ENCODE measurements at places on chromosomes 16 and 17.
A peak's percentile ranks its signal among the peaks of the same experiment; 100 is the strongest.

- no peak for DNase-seq
Measured at GRCh38 chr16:56048425-56049105, 142.7 kb upstream of the GNAO1 start.

DNA sequence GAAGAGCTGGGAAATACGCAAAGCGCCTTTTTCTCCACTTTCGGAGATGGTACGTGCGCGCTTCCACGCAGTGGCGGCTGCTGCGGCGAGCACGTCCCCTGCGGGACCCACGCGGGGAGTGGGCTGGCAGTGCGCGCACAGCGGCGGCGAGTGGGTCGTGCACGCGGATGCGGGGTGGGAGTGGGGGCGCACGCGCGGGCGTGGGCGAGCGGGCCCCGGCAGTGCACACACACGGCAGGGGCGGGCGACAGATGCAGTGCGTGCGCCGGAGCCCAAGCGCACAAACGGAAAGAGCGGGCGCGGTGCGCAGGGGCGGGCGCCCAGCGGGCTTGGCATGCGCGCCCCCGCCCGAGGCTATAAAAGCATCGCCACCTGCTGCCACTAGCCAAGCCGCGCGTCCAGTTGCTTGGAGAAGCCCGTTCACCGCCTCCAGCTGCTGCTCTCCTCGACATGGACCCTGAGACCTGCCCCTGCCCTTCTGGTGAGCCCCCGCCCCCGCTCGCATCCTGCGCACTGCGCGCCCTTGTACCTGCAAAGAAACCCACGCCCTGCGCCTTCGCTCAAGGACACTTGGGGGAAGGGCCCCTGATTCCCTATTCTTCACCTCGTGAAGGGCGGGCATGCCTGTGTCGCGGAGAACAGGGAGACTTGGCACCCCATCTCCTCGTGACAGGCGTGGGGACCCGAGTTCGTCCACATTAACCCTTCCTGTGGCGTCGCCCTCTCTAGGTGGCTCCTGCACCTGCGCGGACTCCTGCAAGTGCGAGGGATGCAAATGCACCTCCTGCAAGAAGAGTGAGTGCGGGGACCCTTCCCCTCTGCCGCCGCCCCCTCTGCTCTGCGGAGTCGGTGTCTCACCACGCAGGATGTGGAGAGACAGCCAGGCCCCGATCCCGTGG, at the start of gene MT3:
Gene MT3, plus strand, starts transcription at position 388 of the 899 bp plus-strand sequence. Its CDS starts 63 bp downstream, at position 451.
- no peak for DNase-seq

GRCh38 chr16:85364323-85365040, 248.6 kb upstream of the GSE1 start:
- DNase-seq, result no peak

DNA sequence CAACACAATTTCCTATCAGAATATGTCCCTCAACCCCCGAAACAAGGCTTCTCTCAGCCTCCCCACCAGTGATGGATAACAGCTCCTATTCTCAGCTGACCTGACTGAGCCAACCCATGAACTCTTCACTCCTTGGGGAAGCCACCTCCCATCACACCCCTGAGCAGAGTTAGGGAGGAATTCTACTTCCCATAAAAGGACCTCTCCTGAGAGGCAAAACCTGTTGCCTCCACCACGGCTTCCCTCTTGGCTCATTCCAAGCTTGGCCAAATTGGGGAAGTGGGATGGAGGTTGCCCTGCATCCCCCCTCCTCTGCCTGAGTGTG, 5.7 kb upstream of the RASL10B start:
- DNase-seq, result no peak

DNA sequence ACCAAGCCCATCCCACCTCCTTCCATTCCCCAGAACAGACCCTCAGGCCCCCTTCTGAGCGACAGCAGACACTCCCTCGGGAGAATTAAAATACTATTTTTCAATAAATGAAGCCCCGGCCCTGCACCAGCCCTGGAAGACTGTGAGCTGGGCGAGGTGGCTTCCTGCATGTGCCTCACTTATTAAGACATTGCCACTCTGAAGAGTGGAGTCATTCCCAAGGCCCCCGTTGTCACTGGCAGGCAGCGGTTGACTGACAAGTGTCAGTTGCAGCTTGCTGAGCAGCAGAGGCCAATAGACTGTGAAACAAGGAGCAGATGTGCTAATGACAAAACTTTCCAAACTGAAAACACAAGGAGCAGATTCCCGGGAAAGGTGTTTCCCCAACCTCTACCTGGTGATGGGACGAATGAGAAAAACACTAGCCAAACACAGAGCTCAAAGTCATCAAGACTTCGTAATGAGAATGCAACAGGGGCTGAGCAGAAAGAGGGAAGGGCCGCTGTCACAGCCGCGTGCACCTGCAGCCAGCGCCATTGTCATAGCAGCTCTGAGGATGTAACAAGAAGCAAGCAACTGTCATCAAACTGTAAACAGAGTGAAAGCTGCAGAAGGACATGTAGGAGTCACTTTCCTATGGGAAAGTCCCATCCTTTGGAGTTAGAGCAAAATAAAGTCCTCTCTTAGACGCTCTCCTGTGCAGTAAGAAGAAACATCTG, 232.1 kb downstream of the C16orf78 start:
- DNase-seq, result no peak

DNA sequence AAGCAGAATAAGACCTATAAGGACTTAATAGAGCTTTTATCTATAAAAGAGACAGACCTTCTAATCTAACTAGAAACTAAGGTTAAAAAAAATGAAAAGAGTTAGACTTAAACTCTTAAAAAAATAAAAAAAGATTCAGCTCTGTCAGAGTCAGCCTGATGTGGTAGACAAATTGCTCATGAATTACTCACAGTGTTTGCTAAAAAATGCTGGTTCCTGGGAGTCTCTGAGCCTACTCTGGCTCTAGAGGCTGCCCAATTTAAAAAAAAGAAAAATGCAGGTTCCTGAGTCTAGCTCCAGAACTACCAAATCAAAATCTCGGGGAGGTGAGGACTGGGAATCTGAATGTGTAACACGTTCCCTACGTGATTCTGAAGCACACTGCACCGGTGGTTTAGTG, 18.1 kb downstream of the SOST start:
- DNase-seq, result no peak

- no peak for DNase-seq
Measured at GRCh38 chr17:79154951-79155585, 80.4 kb downstream of the ENGASE start.

GRCh38 chr16:72199761-72200337, 27.9 kb upstream of the PMFBP1 start:
- DNase-seq, result no peak

DNA sequence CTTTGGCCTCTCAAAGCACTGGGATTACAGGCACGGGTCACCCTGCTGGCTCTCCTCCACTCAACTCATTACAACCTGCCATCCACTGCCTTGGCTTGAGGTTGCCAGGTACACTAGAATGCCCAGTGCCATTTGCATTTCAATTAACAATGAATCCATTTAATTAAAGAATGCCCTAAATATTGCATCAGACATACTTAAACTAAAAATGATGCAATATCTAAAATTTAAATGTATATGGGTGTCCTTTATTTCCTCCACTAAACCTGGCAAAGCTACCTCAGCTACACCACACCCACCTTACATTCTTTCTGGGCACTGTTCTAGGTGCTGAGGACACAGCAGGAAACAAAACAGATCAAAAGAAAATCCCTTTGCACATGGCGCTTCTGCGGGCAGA, 382.2 kb upstream of the ZFHX3 start:
- DNase-seq, result no peak

- DNase-seq, result peak; percentile 6
Measured at GRCh38 chr16:83215406-83216001, 588.7 kb downstream of the CDH13 start.

DNA sequence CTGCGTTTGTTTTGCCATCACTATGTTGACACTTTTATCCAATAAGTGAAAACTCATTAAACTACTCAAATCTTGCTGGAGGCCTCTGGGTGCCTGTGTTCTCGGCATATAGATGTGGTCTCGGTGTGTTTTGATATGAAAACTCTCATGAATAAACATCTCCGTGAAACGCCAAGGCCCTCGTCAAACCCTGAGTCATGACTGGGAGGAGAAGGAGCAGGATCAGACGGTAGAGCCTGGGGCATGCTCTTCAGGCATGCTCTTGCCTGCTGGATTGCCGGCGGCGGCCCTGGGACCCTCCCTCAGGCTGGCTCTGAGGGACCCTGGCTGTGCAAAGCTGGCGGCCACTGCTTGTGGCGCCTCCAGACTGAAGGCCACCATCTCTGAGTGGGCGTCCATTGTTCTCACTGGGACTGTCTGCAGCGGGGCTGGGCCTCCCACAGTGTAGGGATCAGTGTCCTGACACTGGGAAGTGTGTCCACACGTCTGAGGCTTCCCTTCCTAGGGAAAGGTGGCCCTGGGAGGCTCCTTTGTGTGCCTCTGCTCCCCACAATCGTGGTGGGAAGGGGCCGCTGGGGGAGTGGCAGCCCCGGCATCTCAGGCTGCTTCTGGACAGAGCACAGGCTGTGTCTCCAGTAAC, 1.7 kb upstream of the NPB start:
- no peak for DNase-seq

GRCh38 chr16:1942047-1942809, 771 bp downstream of the MSRB1 start:
- no peak for DNase-seq

- no peak for DNase-seq
Measured at GRCh38 chr16:82092711-82093110, 57.7 kb downstream of the HSD17B2 start.

GRCh38 chr17:49842371-49842770, 5.5 kb downstream of the TAC4 start:
- DNase-seq, result no peak

- DNase-seq, result peak; percentile 90
Measured at GRCh38 chr17:10125531-10126275, 72.7 kb downstream of the GAS7 start.

DNA sequence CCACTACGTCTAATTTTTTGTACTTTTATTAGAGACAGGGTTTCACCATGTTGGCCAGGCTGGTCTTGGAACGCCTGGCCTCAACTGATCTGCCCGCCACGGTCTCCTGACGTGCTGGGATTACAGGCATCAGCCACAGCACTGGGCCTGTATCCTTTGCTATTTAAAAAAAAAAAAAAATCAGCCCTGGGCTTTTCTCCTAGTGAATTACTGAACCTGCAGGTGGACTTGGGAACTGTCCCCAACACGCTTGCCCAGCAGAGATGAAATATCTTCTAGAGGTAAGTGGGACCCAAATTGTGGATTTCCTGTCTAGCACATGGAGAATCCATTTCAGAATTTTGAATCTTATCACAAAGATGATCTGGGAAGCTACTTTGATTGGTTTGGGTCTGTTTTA, 14.8 kb downstream of the CNOT1 start:
- no peak for DNase-seq

DNA sequence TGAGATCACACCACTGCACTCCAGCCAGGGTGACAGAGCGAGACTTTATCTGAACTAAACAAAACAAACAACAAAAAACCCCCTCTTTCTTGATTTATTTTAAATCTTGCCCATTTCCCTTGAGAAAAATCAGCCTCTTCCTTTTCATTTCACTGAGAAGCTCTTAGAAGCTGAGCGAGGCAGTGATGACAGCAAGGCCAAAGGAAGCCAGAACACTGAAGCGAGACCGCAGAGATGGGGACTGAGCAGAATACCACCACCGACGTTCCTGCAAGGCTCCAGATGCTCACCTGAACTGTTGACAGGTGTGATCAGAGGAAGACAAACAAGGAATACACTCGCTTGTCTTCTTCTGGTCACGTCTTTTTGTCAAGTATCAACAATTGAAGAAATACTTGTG, 30.5 kb upstream of the IRF8 start:
- no peak for DNase-seq

- DNase-seq, result no peak
Measured at GRCh38 chr16:65196420-65197075, 74.7 kb upstream of the CDH11 start.

GRCh38 chr16:29912087-29912486, 11.8 kb downstream of the ASPHD1 start:
- DNase-seq, result no peak

DNA sequence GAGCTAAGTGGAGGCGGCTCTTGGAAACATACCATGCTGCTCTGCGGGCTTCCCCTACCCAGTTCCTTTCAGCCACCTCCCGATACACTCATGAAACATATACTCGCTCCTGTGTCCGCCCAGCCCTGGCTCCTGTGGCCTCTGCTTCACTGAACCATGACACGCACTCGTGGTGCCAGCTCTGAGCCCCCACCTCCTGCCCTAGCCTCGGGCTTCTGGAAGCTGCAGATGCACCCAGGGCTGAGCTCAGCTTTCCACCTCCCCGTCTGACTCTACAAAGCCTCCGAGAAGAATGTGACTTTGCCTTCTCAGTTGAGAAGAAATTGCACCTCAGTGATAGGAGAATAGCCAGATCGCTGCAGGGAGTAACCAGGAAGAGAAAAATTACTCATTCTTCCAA, 11.0 kb downstream of the CALB2 start:
- DNase-seq, result no peak

- DNase-seq, result peak; percentile 62
Measured at GRCh38 chr17:39979893-39980350, 685 bp upstream of the PSMD3 start.

DNA sequence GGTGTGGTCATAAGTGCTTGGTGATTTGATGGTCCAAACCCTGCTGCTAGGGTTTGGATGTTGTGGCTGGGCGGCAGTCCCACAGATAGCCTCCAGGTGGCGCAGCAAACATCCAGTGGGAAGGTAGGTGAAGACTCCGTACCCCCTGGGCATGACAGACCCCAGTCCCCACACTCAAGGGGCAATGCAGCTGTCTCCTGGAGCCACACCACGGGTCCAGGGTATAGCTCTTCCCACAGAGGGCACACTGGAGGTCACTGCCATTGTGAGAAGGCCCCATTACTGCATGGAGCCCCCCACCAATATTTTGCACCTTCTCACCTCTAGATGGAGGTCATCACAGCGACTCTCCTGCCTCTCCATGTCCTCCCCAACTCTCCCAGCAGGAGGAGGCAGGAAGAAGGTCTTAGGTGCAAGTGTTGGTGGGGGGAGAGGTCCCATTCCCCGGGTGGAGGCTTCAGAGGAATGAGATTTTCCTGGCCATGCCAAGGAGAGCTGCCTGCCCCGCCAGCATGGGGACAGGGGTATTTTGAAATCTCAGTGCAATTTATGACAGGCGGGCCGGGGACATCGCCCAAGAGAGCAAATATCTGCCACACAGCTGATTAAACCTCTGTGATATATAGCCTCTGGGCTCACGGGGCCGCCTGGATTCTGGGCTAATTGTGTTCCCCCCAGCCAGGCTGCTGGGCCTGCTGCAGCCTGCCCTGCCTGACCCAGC, 17.1 kb upstream of the C17orf113 start:
- DNase-seq, result peak; percentile 58

GRCh38 chr16:17070882-17071592, 399.7 kb downstream of the XYLT1 start:
- peak; percentile 63 for DNase-seq

DNA sequence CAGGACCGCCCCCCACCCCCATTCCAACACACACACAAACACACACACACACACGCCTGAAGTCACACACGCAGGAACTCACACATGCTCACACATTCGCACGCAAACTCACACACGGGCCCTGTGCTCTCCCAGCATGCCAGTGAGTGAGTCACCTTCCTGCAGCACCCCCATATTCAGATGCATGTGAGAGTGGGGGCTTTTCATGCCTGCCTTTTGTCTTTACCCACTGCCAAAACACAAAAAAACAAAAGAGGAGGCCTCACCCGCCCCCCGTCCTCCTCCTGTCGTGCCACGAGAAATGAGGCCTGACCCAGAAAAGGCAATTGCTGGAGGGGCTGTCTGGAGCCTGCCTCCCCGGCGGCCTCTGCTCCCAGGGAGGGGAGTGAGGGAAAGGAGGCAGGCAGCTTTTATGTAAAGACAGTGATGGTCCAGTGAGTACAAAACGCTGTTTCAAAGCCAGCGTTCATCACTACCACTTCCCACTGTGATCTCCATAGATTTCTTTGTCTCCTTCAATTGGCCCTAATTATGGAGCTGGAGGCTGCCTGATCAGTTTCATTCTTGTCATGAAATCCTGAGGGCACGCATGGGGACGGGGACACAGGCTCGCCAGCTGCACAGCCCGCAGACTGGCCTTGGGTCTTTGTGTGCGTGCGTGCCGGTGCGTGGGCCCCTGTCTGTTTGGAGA, 29.5 kb upstream of the GSE1 start:
- no peak for DNase-seq

Data from lung (tissue), 17 donors.